ENCODE measurements at places on chromosomes 6 and 20.

DNA sequence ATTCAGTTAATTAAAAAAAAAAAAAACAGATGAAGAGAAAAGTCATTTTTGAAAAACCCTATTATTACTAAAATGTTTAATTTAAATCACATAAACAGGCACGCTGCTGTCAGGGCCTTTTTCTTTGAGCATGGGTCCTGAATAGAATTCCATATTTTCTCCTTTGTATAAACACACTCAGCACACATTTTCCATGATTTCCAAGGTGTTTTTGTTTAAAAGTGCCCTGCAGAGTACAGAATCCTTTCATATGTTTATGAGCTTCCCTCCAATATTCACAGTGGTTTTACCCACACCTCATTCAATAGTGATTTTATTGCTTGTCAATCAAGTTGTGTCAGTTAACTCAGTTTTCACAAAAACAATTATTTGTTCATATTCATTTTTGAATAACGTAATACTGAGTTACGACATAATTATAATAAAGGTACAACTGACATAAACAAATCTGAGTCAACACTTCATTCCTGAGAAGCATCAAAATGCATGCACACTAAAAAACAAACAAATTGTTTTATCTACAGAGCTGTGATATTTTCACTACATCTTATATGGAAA lies 15.2 kb downstream of the SLC35B3 start:
- no peak for DNase-seq

DNA sequence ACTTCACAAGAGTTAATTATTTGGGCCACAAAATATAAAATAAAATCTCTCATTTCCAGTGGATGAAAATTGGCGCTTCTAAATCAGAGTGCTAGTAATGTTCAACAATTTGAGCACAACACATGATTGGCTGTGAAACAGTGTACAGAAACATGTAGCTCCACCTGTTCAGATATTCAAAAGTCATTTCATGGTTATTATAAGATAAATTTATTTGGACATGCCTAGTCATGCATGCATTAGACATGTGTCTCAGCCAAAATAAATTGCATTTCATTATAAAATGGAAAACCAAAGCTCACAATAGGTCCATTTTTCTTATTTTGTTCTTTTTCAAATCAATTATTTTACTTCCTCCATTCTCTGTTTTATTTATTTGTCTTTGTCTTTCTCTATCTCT lies 374.8 kb downstream of the LMBRD1 start:
- DNase-seq = peak; percentile 44

- no peak for DNase-seq
Observed at GRCh38 chr6:167005350-167006159, 6.4 kb downstream of the CEP43 start.

DNA sequence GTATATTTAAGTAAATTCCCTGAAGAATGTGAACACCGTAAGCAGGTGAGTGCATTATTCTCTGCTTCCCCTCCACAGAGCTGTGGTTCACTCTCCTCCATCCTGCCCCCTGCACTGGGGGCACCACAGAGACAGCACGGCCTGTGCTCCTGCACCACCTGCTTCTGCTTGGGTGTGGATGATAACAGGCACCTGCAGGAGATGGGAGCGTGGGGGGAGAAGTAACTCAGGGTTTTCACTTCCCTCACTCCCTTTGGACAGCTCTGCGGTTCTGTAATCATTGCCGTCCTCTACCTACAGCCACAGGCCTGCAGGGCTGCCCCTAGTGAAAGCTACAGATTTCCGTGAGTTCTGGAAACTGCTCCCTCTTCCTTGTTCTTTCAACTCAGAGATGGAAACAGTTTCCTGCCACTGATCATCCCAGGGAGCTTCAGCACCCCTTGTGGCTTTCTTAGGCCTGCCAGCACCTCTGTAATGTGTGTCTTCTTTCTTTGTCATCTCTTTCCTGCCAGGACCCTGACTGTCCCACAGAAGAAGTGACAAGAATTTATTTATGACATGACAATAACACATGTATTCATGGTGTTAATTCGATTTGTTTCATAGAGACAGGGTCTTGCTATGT lies 21.3 kb upstream of the MICB start:
- DNase-seq = no peak

DNA sequence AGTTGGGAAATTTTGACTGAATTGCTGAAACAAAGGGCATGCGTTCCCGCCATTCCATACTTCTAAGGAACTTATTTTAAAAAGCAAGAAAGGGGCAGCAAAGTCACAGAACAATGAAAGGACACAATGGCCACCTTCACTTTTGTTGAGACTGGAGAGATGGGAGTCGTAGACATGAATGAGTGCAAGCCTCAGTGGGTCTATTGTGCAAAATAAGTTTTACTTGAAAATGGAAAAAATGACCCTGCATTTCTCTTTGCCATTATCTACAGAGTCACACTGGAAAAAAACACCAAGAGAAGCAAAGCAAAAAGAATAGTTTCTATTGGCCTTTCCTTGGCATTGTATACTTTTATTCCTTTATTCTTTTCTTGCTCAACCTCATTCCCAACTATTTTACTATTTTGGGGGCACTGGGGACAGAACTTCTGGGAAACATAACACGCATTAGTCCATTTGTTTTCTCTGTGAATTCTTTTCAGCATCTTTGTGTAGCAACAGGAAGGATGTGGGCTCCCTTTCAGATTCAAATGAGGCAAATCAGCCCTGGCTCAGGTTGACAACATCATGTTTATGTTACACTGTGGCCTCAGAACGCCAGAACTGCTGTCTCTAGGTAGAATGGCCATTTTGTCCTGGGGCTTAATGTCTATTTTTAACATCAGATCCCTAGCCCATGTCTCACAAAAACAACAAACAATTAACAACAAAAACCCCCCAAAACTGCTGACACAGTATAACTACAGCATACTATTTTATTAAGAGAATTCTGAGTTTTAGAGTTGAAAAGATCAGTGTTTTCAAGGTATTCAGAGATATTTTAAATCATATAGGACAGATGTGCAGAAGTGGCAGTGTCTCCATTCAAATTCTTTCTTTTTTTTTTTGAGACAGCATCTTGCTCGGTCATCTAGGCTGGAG lies 122.2 kb downstream of the FYN start:
- no peak for DNase-seq

- DNase-seq = no peak
Observed at GRCh38 chr20:8330319-8330784, 198.3 kb downstream of the PLCB1 start.

DNA sequence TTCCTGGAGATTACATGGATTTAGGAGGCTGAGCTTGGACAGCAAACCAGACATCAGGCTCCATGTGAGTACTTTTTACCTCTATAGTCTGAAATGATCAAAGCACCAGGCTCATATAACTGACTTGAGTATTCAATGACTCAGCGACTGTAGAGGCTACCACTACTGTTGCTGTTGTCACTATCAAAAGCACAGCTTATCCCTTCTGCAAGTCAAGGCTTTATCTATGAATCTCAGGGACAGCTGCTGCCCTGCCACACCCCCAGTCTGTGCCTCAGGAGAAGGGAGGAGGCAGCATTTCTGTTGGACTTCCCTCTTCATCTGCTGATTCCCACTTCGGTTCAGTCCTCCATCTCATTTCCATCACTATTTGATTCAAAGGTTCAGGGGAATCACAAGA lies 80.5 kb upstream of the CNR1 start:
- no peak for DNase-seq

- DNase-seq = no peak
Observed at GRCh38 chr6:42211726-42212125, 5.9 kb downstream of the MRPS10 start.

DNA sequence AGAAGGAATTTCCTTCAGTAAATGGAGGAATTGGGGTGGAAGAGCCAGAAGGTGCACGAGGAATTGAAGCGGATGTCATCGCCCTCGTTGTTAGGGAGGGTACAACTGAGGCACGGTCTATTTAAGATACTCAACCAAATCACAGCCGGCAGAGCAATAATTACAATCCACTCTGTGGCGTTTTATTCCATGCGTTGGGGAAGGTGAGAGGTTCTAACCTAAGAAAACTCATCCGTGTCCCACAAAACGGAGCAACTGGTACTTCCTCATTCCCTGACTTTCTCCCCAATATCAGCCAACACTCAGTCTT lies 802 bp upstream of the RRBP1 start:
- DNase-seq = no peak

DNA sequence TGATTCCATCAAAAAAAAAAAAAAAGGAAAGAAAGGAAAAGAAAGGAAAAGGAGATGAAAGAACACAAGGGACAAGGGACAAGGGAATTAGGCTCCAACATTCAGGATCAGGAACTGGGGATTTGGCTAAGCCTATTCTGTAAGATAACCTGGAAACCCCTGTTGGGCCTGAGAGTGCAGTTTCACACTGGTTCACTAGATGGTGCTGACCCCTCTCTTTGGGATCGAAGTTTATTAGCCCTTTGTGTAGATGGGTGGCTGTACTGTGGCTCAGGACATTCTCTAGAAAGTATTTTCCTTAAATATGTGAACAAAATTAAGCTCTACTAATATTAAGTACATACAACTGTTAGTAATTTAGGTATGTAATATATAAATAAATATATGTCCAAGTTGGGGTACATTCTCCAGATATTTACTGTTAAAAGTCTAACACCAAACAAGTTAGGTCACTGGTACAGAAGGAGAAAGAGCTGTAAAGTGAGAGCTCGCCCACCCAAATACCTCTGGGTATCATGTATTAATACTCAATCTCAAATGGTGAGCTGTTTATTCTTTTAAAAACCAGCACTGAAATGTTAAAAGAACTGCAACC lies 6.3 kb downstream of the OR2A4 start:
- peak; percentile 30 for DNase-seq

- DNase-seq = no peak
Observed at GRCh38 chr6:150491131-150491810, 108.4 kb upstream of the PLEKHG1 start.

- DNase-seq = no peak
Observed at GRCh38 chr20:43725666-43726065, 1.1 kb downstream of the GTSF1L start.

All from NCI-H446 (cell line).